SK-N-SH (cell line): ENCODE measurements at places on chromosomes 4 and X. TPM values are rescaled to one million over a fixed set of nuclear protein-coding genes. Genes with fewer than 3 reads are reported as not detected.

DNA sequence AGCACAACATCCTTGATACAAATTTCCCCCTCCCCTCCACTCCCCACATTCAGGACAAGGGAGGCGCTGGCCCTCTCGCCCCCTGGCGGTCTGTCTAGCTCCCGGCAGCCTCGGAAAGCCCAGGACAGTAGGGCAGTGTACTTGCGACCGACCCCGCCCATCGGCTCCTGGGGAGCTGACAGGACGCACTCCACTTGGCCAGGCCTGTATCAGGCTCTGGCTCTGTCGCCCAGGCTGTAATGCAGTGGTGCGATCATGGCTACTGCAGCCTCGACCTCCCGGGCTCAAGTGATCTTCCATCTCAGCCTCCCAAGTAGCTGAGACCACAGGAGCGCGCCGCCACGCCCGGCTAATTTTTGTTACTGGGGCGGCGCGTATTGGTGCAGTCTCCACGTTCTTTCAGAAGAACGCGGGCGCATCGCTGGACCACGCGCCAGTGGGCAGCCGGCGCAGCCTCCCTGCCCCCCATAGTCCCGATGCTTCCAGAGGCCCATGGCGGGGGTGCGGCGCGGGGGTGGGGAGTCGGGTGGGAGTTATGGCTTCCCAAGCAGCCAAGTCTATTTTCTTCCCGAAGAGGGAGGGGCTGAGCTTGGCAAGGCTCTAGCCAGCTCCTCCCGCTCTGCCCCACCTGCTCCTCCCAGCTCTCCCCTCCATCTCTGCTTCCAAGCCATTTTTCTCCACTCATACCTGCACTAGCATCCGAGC is 7.8 kb upstream of the AKAP14 start:
- peak; percentile 86 for DNase-seq

The SYN1 gene
- 0.02 and 0.08 TPM in 2 replicates for polyA plus RNA-seq

The ADRA2C gene
- polyA plus RNA-seq = 0.15 and 0.36 TPM in 2 replicates

- DNase-seq = no peak
These were observed 563.1 kb downstream of the INPP4B start for GRCh38 chr4:142282870-142283431.

The SSX7 gene
- polyA plus RNA-seq = not detected in 2 replicates

DNA sequence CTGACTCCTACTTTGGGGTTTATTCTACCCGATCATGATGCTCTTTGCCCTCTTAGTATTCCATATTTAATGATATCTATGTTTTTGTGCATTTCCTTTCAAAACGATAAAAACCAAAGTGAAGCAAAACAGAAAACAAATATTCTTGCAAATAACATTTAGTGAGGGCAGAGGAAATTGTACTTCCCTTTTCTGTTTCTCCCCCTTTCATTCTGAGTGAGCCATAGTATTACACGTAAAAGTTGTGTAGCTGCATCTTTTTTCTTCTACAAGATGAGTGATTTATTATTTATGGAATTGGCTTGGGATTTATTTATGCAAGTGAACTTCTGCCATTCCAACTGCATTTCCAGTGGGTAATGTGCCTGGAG is 109.9 kb downstream of the AFF2 start:
- DNase-seq = no peak

GRCh38 chr4:48024522-48024921 is 8.0 kb downstream of the NIPAL1 start:
- no peak for DNase-seq

GRCh38 chrX:50327235-50327634 is 122.7 kb downstream of the CCNB3 start:
- no peak for DNase-seq

The SCD5 gene
- 23.7 and 28.0 TPM in 2 replicates for polyA plus RNA-seq

- DNase-seq = peak; percentile 84
These were observed 17.8 kb downstream of the TRIM2 start for GRCh38 chr4:153221783-153222706.

- DNase-seq = no peak
These were observed 119.0 kb upstream of the PDLIM3 start for GRCh38 chr4:185654311-185654710.

The SHROOM3 gene
- 4.3 and 5.6 TPM in 2 replicates for polyA plus RNA-seq

DNA sequence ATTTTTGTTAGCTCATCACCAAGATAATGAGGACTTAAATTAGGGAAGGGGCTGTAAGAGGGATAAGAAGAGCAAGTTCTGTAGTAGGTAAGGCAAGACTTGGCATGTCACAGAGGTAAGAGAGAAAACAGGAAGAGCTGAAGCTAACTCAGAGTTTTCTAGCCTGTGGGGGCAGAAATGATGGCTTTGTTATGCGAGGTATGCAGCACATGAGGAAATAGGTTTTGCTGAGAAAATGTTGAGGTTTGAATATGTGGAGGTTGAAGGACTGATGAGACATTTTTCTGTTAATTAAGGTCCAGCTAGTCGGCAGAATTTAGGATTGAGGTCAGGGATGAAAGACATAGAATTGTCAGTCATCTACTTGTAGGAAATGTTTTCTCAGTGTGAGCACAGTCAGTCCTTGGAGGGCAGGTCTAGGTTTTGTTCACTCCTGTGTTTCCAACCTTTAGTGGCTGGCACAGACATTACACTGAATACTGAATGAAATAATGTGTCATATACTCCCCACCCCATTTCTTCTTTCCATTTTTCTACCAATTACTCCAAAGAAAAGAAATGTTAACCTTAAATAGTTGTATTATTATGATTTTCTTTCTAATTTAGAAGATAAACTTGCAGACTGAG is 154.0 kb upstream of the AADAT start:
- DNase-seq = no peak

The COX7B2 gene
- not detected in 2 replicates for polyA plus RNA-seq

GRCh38 chr4:124631760-124632159 is 80.8 kb downstream of the ANKRD50 start:
- no peak for DNase-seq

- no peak for DNase-seq
These were observed 81.5 kb downstream of the CFAP299 start for GRCh38 chr4:80417019-80417418.

GRCh38 chr4:105894660-105895582 is at the start of gene NPNT:
Gene NPNT, plus strand, starts transcription at chr4:105895471. Its CDS starts 182 bp downstream, at chr4:105895653.
- peak; percentile 60 for DNase-seq

DNA sequence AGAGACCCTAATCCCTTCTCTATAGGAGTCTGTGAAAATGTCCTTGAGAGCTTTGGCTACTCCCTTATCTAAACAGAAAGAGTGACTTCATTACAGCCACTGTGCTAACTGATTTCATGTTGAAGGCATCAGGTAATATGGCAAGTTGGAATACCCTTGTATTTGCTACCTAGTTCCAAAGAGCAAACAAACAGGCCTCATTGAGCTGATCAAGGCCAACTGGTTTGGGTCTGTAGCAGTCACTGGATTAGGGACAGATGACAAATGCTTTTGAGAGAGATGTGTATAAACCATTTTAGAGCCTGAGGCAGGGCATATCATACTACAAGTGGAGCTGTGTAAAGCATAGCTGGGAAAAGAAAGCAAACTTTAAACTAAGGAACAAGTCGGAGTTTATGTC is 22.9 kb upstream of the PDLIM5 start:
- no peak for DNase-seq

The NSG1 gene
- 10.4 and 11.4 TPM in 2 replicates for polyA plus RNA-seq

GRCh38 chr4:89447543-89447942 is 139.9 kb upstream of the GPRIN3 start:
- no peak for DNase-seq

DNA sequence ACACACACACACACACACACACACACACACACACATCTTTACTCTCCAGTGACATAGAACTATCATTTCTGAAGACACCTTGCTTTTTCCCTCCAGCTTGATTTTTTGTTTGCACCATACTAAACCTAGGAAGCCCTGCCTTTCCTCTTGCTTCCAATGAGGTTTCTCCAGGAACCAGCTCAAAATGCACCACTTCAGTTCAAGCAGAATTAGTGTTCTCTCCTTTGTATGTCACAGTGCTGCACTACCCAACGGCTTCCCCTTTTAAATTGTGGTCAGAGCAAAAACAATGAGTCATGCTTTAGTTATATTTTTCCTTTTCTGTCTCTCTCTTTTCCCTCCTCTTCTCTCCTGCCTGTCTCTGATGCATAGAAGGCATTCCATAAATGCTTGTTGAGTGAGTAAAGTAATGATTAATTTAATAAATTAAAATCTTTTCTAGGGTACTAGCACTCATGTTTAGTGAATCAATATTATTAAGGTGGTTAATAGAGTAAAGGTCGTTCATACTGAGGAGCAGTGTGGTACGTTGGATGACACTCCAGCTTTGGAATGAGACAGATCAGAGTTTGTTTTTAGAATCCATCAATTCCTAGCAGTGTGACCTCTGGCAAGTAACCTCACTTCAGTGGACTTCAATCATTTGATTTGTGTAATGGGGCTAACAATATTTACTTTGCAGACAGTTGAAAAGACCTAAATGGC is 5.9 kb downstream of the RTL3 start:
- DNase-seq = no peak

The GLRA2 gene
- not detected in 2 replicates for polyA plus RNA-seq

The INTS12 gene
- 25.1 and 31.3 TPM in 2 replicates for polyA plus RNA-seq

The SSX4 gene
- polyA plus RNA-seq = not detected in 2 replicates

DNA sequence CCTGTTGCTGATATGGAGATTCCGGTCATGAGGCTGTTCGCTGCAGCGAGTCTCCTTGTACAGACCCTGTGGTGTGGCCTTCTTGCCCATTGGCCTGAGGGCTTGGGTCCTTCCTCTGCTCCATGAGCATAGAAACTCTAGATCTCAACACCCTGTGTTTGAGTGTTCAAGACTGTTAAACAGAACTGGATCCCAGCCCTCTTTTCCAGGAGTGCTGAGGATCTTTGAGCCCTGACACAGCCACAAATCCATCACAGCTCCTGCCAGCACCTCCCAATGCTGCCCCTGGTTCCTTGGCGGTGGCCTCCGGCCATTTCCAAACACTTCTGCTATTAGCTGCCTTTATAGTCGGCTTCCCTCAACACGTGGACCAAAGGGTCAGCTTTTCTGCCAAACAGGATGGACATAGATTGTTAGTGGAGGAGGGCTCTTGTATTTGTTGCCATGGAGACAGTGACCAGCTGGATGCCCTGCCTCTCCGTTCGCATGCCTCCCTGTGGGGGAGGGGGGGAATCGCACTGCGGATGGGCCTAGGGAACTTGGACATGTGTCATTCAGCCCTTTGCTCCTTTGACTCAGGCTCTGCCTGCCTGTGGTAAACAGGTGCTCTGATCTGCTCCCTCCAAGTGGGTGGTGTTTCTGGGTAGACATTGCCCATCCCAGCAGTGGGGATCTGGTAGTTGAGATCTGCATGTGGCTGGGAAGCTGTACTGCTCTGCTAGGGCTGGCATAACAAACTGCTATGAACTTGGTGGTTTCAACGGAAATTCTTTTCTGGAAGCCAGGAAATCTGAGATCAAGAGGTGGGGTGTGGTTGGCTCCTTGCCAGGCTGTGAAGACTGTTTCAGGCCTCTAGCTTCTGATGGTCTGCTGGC is 6.9 kb upstream of the WDR1 start:
- peak; percentile 34 for DNase-seq
